ENCODE measurements at places on chromosomes 12 and 14.

- DNase-seq, result no peak
Measured at GRCh38 chr14:92492258-92492657, 21.3 kb upstream of the RIN3 start.

GRCh38 chr12:69094606-69095216, 144.7 kb upstream of the CPSF6 start:
- DNase-seq, result no peak

GRCh38 chr12:126700096-126700495, 1566.9 kb upstream of the TMEM132C start:
- no peak for DNase-seq

GRCh38 chr12:63098851-63099250, 52.1 kb downstream of the AVPR1A start:
- peak; percentile 19 for DNase-seq

- DNase-seq, result no peak
Measured at GRCh38 chr12:131041216-131041967, 87.7 kb downstream of the ADGRD1 start.

DNA sequence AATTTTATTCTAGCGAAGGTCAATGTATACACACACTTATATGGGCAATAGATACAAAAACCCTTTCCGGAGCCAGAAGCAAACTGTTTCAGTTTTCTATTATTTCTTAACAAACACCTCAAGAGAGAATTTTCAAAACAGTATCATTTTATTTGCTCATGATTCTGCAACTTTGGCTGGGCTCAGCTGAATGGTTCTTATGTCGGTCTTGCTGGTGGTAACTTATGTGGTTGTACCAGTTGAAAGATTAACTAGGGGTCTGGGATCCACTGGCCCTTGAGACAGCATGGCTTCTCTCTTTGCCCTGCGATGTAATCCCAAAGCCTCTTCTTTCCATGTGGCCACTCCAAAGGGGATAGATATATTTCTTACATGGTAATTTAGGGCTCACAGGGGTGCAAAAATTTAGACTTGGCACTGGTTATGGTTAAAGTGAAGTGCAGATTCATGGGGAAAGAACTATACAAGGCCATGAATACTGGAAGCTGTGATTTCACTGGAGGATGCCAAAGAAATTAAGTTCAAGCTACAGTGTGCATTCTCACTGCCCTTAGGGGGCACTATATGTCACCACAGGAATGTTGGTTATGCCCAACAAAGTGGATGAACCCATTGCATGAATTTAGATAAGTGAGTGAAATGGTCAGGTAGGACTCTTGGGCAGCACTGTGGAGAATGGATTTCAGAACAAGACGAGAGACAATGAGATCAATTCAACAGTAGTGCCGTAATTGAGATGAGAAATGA, 94.3 kb upstream of the NAV3 start:
- no peak for DNase-seq

DNA sequence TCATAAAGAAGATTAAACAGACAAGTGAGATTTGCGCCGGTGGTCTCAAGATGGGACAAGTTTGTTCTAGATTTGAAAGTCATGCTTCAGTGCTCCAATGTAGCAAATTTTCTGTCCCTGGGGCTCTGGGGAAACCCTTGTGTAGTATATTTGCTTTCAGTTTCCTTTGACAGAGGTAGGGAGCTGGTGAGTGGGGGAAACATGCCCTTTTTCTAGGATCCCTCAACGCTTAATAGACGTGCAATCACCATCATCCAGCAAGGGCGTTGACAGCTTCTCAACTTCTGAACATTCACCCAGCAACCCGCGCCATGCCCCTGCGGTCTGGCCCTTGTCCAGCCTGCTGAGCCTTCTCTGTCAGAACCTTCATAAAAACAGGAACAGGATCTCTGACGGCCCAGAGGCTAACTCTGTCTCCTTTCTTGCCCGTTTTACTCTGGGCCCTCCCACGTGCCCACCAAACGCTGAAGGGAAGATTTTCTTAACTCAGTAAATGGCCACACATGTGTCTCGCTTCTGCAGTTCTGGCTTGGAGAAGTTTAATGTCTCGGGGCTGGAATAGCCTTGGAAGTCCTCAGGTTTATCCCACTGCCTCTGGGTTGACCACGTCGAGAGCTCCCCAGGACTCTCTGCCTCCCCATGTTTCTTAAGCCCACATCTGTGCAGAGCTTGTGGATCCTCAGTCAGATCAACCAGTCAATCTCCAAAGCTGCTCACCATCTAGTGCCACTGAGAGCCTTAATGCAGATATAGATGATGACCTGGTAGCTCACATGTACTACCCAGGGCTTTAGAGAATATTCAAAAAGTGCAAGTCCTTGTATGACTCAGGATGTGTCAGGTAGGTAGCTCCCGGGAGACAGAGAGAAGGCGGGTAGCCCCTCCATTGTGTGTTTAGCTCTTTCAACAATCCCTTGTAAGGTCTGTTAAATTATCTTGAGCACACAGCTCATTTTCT, 58.1 kb upstream of the CCND2 start:
- DNase-seq, result peak; percentile 23

DNA sequence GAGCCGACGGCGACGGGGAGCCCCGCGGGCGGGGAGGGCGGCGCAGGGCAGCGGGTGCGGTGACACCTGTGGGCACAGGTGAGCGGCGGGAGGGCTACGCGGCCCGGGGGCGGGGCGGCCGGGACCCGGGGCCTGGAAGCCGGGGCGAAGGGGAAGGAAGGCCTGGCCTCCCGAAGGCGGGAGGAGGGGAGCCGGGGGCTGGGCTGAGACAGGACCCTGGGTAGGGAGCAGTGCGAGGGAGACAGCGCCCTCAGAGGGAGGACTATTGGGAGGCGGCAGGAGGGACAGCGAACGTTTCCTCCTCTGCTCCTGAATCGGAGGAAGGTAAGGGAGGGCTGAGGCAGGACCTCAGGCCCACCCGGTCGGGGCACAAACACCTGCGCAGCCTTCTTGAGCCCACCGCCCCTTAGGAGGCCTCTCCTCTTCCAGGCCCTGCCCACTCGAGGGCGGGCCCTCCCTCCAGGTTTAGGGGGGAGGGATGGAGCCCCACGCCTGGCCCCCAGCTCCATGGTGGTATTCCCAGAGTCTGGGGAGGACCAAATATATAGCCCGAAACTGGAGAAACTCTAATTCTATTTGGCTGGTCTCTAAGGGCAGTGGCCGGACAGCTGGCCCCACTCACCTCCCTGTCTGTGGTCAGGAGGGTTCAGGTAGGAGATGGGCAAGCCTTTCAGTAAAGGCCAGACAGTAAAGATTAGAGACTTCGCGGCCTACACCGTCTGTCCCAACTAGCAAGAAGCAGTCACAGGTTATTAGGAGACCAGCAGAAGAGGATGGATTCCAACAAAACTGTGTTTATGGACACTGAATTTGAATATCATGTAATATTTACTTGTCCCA, 509 bp downstream of the PLEKHG6 start:
- DNase-seq, result no peak

DNA sequence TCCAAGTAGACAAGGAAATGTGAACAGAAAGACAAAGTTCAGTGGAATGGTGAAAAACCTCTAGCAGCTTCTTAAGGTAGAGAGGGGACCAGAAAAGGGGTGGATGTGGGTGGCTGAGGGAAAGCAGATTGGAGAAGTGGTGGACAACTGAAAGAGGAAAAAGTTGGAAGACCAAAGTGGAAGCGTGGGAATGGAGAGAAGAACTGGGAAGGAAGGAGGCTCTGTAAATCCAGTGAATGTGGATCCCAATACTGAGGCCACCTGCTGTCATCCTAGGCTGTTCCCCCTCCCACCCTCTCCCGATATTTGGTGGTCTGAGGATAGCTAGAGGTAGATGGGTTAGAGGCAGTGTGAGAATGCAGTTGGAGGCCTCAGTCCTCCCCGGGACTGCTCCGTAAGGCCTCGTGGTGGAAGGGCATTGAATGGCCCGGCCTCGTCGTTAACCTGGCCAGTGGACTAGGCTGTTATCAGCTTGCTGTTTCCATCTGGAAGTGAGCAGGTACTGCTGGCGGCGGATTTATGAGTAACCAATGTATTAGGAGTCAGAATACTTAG, 822 bp upstream of the POU6F1 start:
- peak; percentile 75 for DNase-seq

- no peak for DNase-seq
Measured at GRCh38 chr14:75476274-75476995, 45.8 kb upstream of the BATF start.

DNA sequence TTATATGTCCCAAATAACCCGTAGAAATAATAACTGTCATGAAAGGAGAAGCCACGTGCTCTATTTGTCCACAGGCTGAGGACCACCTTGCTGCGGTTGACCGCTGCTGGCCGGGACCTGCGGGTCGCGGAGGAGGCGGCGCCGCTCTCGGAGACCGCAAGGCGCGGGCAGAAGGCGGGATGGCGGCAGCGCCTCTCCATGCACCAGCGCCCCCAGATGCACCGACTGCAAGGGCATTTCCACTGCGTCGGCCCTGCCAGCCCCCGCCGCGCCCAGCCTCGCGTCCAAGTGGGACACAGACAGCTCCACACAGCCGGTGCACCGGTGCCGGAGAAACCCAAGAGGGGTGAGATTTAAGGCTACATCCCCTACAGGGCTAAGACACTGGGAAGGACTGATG, 21.0 kb downstream of the RPGRIP1 start:
- DNase-seq, result no peak

DNA sequence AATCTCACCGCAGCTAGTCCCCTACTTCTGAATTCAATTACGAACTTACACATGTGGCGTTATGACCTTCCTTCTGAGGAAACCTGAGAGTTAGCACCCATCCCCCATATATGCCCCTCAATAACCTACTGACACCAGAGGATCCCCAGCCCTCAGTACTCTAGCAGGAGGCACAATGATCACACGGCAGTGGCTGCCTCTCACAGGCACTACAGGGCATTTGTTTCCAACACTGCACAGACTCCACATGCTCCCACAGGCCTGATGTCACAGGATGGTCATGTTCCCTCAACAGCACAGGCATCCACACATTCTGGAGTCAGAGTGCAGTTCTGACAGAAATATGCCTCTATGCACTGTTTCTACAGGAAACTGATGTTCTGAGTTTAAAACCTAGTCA, 17.4 kb downstream of the PPP1CC start:
- no peak for DNase-seq

- DNase-seq, result no peak
Measured at GRCh38 chr12:123149501-123150274, 1.2 kb downstream of the PITPNM2 start.

DNA sequence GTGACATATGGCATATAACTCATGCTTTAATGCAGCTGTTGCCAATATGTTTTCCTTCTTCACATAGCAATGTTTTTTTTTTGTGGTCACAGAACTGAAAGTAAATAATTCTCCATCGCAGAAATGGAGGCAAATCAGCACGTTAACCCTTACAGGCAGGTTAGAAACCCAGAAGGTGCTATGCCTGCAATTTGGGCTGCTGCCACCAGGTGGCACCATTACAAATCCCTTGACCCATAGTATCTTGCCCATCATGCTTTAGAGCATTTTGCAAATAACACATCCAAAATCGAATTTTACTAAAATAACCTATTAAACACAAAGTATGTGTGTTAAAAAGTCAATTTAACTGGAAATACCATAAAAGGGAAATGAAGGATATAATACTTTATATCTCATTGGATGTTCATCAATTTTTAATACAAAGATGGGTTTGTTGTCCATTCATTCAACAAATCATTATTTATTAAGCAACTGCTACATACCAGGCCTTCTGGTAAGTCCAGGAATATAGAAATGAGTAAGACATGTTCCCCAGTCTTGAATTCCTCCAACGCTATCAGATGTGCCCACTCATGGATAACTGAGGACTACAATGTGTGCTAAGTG, 340.1 kb downstream of the GLT1D1 start:
- DNase-seq, result peak; percentile 4

GRCh38 chr14:105153331-105153731, 15.2 kb downstream of the JAG2 start:
- no peak for DNase-seq

- no peak for DNase-seq
Measured at GRCh38 chr12:96212456-96213375, 18.5 kb downstream of the ELK3 start.

DNA sequence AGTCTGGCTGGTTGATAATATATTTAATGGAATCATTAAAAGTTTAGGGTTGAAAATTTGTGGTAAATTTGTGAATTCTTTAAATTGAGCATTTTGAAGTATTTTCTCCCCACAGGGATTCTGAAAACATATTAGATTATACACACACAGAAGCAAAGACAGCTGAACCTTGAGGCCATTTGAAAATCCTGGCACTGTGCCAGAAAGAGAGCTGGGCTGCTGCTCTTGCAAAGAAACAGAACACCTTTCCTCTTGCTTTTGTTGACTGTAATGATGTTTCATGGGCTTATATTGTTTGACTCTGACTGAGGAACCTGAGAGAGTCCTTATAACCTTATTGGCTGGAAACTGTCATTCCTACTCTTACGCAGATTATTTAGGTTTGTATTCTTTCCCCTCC, 4.8 kb downstream of the RNF34 start:
- no peak for DNase-seq

GRCh38 chr12:100826323-100826722, 31.7 kb downstream of the ANO4 start:
- DNase-seq, result peak; percentile 52

- peak; percentile 76 for DNase-seq
Measured at GRCh38 chr14:95835121-95835730, 41.4 kb upstream of the TUNAR start.

GRCh38 chr14:36068777-36069534, 107.6 kb downstream of the PTCSC3 start:
- DNase-seq, result peak; percentile 71

DNA sequence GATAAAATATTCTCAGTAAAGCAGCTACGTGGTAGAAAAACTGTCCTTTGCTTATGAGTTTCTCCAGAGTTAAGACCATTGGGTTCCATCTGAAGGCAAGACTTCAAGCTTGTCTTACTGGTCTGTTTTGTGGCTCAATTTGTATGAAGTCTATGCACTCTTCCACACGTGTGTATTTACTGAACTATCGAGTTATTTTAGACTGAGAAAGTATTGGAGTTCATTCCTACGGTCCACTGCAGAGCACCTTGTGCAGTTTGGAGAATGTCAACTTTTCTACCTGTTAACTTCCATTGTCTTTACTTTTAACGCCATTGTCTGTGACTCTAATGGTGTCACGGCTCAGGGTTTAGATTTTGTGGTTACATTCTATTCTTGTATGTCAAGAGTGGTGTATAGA, 3.7 kb downstream of the HIF1A start:
- no peak for DNase-seq

- DNase-seq, result no peak
Measured at GRCh38 chr14:90509403-90509802, 112.6 kb downstream of the CALM1 start.

DNA sequence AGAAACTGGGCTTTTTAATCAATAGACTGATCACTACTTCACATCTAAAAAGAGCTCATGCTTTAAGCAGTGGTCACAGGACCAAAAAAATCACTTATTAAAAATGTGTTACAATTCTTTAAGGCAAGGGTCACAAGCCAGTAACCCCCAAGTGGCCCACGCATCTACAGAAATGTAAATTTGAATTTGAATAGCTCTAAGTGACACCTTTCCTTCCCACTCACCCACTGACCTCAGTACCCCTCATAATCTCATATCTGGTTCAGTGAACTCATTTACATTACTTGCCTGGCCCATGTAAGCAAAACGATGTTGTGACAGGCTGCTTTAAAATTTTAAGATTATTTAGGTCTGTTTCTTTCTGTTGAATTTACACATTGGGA, 27.4 kb downstream of the NELL2 start:
- no peak for DNase-seq
